Cardiac atrium fibroblast (primary cell): ENCODE measurements at places on chromosomes 6 and 20. TPM values are rescaled to one million over a fixed set of nuclear protein-coding genes. Genes with fewer than 3 reads are reported as not detected.

The EBF4 gene
- 0.49 and 1.4 TPM in 2 replicates for total RNA-seq

The PRPH2 gene
- 0.97 and 1.3 TPM in 2 replicates for total RNA-seq

The SLC17A2 gene
- total RNA-seq = not detected in 2 replicates

The TRIM15 gene
- not detected in 2 replicates for total RNA-seq

The PRL gene
- not detected in 2 replicates for total RNA-seq

The EGFL8 gene
- total RNA-seq = 0.97 and 7.2 TPM in 2 replicates

The ZNF334 gene
- 2.6 and 2.9 TPM in 2 replicates for total RNA-seq

The PDE7B gene
- total RNA-seq = 41.0 and 49.5 TPM in 2 replicates

The GABRR1 gene
- not detected in 2 replicates for total RNA-seq

The CGA gene
- not detected in 2 replicates for total RNA-seq

The ZSCAN31 gene
- total RNA-seq = 10.5 and 18.0 TPM in 2 replicates

The ACTR5 gene
- total RNA-seq = 2.5 and 3.1 TPM in 2 replicates

The SMOC2 gene
- total RNA-seq = 0.81 and 1.3 TPM in 2 replicates

The FGD2 gene
- total RNA-seq = not detected in 2 replicates

The NRSN1 gene
- total RNA-seq = not detected in 2 replicates

The TSHZ2 gene
- total RNA-seq = 0.90 and 1.9 TPM in 2 replicates

The TREML1 gene
- not detected in 2 replicates for total RNA-seq

The SIRPG gene
- total RNA-seq = not detected in 2 replicates

The BTN3A1 gene
- 6.2 and 7.8 TPM in 2 replicates for total RNA-seq

The EPPIN gene
- not detected in 2 replicates for total RNA-seq

The ACTL10 gene
- total RNA-seq = 2.4 and 4.5 TPM in 2 replicates

The NPBWR2 gene
- total RNA-seq = not detected in 2 replicates

The PRICKLE4 gene
- not detected in 2 replicates for total RNA-seq

The FAM217A gene
- not detected in 2 replicates for total RNA-seq

The C20orf202 gene
- not detected in 2 replicates for total RNA-seq

The FOXQ1 gene
- not detected in 2 replicates for total RNA-seq

The SPO11 gene
- not detected in 2 replicates for total RNA-seq

The SMLR1 gene
- total RNA-seq = not detected in 2 replicates

The ZHX3 gene
- total RNA-seq = 21.5 and 24.6 TPM in 2 replicates

The MMP24 gene
- 0.16 and 0.18 TPM in 2 replicates for total RNA-seq

The EFCAB8 gene
- total RNA-seq = under 0.01 TPM in 1 of 2 replicates, not detected in the other

The CTCFL gene
- not detected in 2 replicates for total RNA-seq

The GMPR gene
- total RNA-seq = 2.6 and 3.4 TPM in 2 replicates

The POU5F1 gene
- total RNA-seq = not detected in 2 replicates

The IL17A gene
- not detected in 2 replicates for total RNA-seq

The PAK5 gene
- total RNA-seq = not detected in 2 replicates

The KIAA0408 gene
- total RNA-seq = 0.90 and 0.97 TPM in 2 replicates

The RBBP8NL gene
- total RNA-seq = not detected in 2 replicates

The CDH26 gene
- total RNA-seq = 0.32 TPM in 1 of 2 replicates, not detected in the other

The HMGCLL1 gene
- not detected in 2 replicates for total RNA-seq

The HS3ST5 gene
- not detected in 2 replicates for total RNA-seq
